Stimulated activated CD4-positive, alpha-beta T cell treated with anti-CD3 and anti-CD28 coated beads, Interleukin-12 subunit alpha, Interleukin-12 subunit beta, amount 100 ng/mL, for 4 hours (primary cell): ENCODE measurements at places on chromosomes 4 and X.

GRCh38 chr4:12697970-12698369, 786.2 kb downstream of the RAB28 start:
- no peak for DNase-seq

GRCh38 chr4:172836661-172837060, 331.9 kb upstream of the GALNT7 start:
- DNase-seq = no peak

DNA sequence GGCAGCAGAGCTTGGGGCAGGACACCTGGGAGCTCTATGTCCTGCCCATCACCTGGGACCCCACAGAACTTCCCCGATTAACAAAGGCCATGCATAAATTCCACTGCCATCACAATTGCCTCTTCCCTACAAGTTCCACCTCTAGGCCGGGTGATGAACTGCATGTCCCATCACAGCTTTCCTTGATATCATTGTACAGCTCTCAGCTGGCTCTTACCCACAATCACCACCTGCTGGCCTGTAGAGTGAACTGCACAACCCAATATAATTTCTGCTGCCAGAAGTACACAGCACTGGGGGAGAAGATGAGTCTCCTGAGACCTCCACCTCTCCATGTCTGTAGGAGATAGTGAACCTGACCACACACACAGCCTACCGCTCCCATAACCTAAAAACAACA, 285.0 kb upstream of the AADAT start:
- DNase-seq = no peak

DNA sequence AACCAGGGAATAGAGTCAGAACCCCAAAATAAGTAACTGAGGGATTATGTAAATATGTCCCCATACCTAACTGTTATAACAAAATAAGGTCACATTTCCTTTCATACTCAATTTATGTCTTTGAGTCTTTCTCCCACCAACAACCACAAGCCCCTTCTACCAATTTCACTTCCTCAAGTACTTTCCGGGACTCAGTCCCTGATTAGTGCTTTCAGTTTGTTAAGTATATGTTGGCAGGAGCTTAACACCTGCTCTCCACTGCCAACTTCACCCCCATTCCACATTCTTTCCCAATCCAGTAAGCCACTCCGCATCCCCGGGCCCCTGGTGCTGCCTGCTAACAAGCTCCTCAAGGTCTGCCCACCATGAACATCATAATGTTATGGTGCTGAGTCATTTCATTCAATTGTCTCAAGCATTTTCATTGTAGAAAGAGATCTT, 71.3 kb upstream of the SPRY1 start:
- DNase-seq = no peak

DNA sequence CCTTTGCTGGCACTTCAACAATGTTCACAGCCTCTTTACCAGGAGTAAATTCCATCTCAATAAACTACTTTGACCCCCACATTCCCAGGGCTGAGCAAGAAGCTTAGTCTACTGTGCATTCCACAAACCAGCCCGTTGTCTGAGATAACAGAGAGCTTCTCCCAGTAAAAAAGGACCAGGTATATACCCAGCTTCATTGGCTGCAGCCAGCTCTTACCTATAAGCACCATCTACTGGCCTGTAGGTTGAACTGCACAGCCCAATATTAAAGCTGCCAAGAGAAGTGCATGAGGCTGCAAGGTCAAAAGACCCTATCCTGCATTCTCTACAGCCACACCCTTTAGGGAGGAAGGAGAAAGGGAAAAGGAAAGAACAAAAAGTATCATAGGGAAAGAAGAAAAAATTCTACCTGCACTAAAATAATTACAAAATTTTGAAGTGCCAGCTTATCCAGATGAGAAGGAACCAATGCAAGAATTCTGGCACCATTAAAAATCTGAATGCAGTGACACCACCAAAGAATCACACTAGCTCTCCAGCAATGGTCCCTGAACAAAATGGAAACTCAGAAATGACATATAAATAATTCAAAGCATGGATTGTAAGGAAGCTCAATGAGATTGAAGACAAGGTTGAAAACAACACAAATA, 45.7 kb upstream of the INTU start:
- no peak for DNase-seq
